Retina (tissue), 1 donor: ENCODE measurements at places on chromosomes 6 and 20.

DNA sequence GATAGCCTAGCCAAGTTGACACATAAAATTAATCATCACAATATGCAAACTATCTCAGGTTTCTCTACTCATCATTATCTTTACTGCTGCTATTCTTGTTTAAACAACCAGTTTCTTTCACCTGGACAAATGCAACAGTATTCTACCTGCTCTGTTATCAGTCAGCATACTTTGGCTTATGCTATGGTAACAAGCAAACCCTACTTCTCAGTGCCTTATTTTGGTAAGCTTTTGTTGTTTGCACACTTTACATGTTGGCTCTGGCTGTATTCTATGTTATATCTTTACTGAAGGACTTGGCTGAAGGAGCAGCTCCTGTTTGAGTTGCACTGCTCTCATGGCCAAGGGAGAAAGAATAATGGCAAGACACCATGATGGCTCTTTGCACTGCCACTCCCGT is 463.1 kb downstream of the EPM2A start:
- no peak for DNase-seq

DNA sequence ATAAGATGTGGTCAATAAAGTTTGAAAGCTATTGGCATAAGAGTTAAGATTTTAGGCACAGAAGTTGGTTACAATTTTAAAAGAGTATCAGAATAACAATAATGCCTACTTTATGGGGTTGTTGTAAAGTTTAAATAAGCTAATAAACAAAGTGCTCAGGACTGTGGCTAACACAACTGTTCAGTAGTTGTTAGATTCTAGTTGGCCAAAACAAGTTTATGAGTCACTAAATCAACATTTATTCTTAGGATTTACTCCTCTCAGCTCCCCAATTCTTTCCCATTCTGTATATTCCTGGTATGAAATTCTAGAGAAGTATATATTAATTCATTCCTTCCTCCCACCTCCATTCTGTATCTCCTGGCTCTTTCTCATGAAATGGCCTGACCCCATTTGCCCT is 14.5 kb downstream of the RMND1 start:
- DNase-seq, result no peak

DNA sequence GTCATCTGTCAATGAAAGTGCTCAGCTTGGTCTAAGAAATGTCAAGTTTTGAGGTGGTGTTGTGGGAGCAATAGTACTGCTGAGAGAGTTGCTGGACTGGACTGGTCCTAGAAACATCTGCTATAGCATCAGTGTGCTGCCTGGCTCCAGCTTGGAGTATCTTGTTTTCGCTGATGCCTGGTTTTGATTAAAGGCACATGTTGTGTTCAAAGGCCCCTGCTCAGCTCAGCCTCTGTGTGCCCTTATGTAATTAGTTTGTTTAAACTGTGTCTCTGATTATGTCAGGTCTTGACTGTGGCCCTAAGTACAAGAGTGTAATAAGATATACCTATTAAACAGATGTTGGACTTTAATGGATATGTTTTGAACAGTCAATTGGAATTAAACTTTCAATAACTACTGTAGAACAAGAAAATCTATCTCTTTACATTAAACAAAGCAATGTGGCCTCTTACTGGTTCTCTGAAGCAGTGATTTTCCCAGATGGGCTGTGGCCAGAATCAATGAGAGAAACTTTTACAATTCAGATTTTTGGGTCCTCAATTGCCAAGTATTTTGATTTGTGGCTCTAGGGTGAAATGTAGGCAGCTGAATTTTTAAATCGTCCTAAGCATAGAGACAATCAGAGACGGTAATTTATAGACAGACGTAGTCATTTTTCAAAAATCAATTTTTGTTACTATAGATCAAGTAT is 668.2 kb downstream of the DHX35 start:
- DNase-seq, result no peak

- peak; percentile 57 for DNase-seq
Measured at GRCh38 chr6:156933201-156934068, 156.3 kb downstream of the ARID1B start.

DNA sequence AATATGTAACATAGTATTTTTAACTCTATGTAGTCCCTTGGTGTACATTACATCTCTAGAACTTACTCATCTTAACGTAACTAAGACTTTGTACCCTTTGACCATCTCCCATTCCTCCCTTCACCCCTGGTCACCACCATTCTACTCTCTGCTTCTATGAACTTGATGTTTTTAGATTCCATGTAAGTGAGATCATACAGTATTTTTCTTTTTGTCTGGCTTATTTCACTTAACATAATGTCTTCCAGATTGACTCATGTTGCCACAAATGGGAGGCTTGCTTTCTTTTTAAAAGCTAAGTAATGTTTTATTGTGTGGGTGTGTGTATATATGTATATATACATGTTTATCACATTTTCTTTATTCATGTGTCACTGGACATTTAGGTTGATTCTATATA is 55.8 kb downstream of the TMEM200A start:
- DNase-seq, result no peak
